ENCODE measurements at places on chromosomes 6 and 20.

- peak; percentile 14 for DNase-seq
Observed at GRCh38 chr6:23456396-23456795, 669.6 kb upstream of the NRSN1 start.

DNA sequence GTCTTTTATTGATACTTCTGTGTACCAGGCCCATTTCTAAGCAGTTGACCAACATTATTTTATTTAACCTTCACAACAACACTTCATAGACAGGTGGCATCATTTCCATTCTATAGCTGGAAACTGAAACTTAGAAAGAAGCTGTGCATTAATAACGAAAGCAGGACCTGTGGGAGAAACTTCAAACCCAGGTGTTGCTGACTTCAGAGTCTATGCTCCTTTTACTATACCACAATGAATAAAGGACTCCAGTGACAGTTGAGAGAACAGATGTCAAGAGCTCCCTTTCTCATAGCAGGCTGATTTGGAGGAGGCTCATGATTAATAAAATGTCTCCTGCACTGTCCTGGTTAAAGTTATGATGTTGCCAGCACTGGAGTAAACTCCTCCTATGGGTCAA lies 56.6 kb upstream of the POU3F2 start:
- DNase-seq = peak; percentile 72

- peak; percentile 7 for DNase-seq
Observed at GRCh38 chr6:107977283-107977682, 19.3 kb upstream of the SEC63 start.

DNA sequence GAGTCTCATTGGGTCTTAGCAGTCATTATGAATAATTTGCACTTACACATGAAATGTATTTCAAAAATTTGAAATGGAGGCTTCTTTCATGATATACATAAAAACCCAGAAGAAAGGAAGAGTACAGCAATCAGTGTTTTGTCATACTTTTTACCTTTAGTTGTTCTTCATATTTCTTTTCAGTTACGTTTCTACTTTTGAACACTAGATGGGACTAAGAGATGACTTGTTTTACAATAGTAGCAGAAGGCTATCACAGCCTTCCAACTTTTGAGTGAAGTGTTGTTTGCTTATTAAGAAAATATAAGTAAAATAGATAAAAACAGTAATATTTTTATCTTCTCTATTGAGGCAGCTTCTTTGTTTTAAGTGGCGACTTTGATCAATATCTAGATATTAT lies 58.1 kb downstream of the L3MBTL3 start:
- DNase-seq = peak; percentile 35

DNA sequence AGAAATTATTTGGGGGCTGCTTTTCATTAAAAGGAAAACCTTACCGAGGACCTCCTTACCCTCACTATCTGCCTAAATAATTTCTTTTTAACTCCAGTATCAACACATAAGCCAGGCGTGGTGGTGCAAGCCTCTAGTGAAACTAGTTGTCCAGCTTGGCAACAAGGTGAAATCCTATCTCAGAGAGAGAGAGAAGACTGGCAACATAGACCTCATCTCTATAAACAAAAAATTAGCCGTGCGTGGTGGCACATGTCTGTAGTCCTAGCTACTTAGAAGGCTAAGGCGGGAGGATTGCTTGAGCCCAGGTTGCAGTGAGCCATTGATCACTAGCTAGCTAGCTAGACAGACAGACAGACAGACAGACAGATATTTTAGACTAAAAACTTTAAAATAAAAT lies 92.5 kb downstream of the ARMC2 start:
- no peak for DNase-seq

GRCh38 chr6:162153120-162153519 lies 574.4 kb downstream of the PRKN start:
- no peak for DNase-seq

DNA sequence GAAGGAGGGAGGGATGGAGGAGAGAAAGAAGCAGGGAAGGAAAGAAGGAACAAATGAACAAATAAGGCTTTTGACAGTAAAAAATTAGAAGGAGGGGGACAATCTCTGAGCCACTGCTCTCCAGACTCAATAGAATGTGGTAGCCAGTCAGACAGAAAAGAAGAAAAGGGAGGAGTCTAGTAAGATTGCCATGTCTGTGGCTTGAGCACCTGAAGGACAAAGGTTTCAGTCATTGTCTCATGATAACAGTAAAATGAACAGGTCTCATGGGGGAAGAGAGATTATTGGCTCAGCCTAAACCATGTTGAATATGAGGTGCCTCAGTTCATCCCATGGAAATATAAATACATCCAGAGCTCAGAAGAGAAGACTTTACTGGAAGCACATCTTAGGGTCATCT lies 14.0 kb upstream of the LOC128125822 start:
- DNase-seq = peak; percentile 19

GRCh38 chr6:151330130-151330696 lies 61.1 kb downstream of the ZBTB2 start:
- DNase-seq = no peak

DNA sequence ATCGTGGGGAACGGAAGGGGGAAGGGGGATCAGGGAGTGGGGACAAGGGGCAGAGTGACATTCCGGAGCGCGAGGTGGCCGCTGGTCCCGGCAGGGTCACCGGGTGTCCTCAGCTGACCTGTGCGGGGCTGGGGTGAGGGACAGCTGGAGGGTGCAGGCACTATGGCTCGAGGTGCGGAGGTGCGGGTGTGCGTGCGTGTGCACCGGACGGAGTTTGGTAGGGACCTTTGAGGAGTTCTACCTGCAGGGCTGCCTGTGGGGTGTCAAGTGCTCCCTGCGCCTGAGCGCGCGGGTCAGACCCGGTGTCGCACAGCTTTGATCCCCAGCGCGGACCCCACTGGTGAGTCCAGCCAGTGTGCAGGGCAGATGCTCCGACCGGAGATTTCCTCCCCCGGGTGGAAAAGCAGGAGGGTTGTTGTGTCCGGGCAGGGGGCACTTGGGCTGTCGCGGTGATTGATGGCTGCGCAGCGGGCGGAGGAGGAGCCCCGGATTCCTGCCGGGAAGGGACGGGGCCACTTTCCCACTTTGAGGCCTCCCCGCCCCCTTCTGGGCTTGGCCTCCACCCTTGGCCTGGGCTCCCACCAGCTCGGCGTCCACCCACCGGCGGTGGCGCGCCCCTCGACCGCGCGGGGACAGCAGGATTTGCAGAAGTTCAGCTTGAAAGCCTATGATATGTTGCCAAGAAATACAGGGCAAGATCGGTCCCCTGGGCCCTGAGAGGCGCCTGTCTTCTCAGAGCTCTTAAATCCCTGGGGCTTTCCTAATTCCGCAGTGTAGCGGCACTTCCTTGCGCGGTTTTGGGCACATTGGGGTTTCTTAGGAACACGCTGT lies 658 bp downstream of the RIN2 start:
- DNase-seq = no peak

DNA sequence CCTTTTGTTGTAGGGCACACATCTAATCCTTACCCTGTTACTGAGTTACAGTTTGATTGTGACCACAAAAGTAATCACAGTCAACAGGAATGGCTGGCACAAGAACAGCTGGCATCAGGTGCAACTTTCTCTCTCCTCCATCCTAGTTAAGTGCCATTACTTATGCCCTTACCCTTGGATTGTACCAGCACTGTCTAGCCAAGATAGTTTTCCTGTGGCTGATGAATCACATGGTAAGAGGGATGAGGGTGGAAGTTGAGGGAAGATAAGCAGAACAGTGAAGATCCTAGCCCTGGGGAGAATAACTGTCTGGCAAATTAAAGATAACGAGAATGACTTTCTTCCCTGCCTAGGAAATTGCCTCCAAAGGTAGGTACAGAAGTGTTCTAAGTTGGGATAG lies 42.0 kb downstream of the RNF217 start:
- no peak for DNase-seq

DNA sequence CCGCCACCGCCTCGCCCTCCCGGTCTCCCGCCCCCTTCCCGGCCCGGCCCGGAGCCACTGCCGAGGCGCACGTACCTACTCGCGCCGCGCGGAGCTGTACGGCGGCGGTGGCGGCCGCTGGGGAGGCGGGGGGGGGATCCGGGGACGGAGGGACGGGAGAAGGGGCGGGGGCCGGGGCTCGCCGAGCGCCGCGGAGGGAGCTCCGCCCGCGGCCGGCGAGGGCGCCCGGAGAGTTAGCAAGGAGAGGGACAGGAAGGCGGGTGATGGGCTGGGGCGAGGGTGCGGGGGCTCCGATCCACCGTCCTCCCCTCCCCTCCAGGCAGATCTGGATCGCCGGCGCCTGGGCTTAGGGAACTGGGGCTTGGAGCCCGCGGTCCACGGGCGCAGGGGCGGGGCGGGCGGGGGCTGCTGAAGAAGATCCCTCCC lies 548 bp upstream of the TMEM74B start:
- DNase-seq = no peak

DNA sequence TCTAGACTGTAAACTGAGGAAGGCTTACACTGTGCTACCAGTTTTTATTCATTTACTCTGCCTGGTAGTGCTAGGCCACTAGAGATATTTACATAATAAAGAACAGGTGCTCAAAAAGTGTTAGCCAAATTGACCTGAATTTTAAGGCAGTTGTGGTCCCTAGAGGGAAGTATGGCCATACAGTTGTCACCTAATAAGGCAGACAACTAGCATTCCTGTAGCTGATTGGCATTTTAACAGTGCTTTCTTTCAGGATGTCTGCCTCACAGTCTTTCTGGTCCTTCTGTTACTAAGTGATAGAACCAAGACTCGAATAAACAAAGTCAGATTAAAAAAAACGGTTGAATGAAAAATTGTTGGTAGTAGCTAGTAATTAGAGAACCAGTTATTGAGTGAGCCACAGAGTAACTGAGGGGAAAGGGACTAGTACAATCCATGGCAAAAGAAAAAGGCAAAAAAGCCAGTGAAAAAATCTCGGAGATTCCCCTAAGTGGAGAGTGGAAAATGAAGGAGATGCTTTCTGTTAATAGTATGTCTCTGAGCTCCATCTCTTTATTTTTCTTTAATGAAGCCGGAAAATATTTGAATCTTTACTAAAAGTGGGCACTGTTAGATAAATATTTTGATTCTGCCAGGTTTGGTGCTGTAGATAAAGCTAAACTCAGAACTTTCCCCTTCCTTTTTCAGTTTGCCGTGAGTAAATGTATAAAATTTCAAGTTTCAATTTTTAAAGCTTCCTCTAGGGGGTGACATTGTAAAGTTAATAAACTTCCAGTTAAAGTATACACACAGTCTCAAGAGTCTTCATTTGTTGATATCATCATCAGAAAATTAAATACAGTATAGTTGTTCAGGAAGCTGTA lies 9.1 kb downstream of the VTA1 start:
- no peak for DNase-seq

GRCh38 chr20:48626226-48626937 lies 201.4 kb downstream of the PREX1 start:
- no peak for DNase-seq

- DNase-seq = peak; percentile 37
Observed at GRCh38 chr6:88494401-88495140, 328.4 kb upstream of the CNR1 start.

- peak; percentile 37 for DNase-seq
Observed at GRCh38 chr6:7153789-7154188, 46.0 kb downstream of the RREB1 start.

GRCh38 chr6:6997263-6998193 lies 110.2 kb upstream of the RREB1 start:
- no peak for DNase-seq

DNA sequence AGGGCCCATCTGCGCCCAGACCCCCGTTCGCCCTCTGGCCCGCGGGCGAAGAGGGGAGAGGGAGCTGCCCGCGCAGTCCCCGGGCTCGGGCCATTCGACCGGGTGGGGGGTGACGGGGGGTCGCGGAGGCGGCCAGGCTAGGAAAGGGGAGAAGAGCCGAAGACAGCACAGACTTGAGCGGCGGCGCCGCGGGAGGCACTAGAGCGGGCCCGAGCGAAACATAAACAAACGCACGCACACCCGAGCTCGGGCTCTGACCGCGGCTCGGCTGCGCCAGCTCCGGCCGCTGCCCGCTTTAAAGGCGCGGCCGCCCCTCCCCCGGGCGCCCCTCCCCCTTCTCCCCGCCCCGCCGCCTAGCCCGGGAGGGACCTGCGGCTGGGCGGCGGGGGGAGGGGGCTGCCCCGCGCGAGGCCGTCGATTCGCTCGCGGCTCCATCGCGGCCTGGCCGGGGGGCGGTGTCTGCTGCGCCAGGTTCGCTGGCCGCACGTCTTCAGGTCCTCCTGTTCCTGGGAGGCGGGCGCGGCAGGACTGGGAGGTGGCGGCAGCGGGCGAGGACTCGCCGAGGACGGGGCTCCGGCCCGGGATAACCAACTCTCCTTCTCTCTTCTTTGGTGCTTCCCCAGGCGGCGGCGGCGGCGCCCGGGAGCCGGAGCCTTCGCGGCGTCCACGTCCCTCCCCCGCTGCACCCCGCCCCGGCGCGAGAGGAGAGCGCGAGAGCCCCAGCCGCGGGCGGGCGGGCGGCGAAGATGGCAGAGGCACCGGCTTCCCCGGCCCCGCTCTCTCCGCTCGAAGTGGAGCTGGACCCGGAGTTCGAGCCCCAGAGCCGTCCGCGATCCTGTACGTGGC lies at the start of gene FOXO3:
TSS of gene FOXO3 (plus strand) at position 455 of the 846 bp plus-strand sequence. CDS start at position 747, 292 bp downstream.
- peak; percentile 82 for DNase-seq

GRCh38 chr20:17493173-17493572 lies 38.0 kb downstream of the BFSP1 start:
- DNase-seq = no peak

DNA sequence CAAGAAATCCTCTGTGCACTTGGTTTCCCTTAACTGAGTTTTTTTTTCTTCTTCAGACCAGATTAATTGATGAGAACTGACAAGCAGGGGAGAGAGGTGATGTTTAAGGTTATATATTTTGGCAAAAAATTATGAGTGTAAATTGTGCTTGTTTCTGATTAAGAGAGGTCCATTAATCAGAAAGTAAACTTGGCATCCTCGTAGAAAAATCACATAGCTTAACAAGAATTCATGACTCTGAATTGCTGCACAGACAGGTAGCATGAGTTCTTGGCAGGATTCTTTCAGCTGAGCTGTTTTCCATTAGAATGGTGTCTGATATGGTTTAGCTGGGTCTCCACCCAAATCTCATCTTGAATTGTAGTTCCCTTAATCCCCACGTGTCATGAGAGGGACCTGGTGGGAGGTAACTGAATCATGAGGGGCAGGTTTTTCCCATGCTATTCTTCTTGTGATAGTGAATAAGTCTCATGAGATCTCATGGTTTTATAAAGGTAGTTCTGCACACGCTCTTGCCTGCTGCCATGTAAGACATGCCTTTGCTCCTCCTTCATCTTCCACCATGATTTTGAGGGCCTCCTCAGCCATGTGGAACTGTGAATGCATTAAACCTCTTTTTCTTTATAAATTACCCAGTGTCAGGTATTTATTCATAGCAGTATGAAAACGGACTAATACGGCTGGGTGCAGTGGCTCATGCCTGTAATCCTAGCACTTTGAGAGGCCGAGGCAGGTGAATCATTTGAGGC lies 34.2 kb upstream of the DDR1 start:
- DNase-seq = no peak

DNA sequence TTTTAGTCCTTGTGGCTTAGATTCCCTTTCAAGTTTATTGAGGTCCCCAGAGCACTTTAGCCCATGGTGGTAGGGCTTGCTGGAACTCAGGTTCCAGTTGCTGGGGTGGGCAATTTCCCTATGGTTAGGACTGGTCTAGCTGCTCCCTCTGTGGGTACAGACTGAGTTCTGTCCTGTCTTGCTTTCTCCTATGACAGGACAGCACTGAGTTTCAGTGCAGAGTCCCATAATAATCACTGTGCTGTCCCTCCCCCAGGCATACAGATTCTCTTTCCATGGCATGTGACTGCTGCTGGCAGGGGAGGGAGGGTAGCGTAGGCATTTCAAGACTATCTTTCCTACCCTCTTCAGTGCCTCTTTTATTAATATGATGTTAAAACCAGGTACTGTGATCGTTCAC lies 17.1 kb upstream of the ERVFRD-1 start:
- DNase-seq = no peak
